ENCODE measurements at places on chromosomes 4 and X.

DNA sequence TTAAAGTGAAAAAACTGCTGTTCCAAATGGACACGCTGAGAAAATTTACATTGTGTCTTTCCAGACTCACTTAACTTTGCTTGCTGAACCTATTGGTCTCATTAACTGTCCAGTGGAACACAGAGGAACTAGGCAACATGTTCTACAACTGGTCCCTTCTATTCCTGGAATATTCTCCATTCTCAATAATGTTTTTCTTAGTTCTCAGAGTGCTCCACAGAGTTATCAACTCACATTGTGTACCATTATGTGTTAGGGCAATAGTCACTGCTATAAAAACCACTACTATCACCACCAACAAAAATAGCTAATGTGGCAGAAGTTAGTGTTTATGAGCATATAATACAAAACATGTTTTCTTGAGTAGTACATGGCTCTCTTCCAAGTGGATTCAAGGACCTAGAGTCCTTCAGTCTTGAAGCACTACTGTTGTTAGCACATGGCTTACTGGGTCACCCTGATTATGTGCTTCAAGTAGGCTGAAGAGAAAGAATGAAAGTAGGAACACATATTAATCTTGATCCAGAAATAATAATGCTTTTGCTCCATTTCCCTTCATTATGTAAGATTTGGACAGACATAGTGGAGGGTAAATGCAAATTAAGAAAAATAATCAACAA is 865.3 kb upstream of the HS3ST1 start:
- DNase-seq, result no peak

DNA sequence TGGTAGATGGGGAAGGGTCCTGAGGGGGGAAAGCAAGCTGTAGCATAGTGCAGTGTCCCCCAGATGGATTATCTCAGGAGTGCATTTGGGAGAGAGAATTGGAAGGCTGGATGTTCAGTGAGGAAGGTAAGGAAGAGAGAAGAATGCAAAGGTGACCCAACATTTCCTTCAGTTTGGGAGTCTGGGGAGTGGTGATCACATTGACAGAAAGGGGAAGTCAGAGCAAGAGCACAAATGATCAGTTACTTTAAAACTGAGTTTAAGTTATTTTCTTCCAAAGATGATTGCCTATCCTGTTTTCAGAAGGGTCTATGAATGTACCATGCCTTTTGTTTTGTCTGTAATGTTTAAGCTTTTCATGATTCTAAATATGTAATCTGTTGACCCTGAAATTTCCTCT is 47.6 kb downstream of the ARHGAP10 start:
- DNase-seq, result no peak

GRCh38 chrX:21883258-21883657 is 27.5 kb downstream of the YY2 start:
- DNase-seq, result no peak

DNA sequence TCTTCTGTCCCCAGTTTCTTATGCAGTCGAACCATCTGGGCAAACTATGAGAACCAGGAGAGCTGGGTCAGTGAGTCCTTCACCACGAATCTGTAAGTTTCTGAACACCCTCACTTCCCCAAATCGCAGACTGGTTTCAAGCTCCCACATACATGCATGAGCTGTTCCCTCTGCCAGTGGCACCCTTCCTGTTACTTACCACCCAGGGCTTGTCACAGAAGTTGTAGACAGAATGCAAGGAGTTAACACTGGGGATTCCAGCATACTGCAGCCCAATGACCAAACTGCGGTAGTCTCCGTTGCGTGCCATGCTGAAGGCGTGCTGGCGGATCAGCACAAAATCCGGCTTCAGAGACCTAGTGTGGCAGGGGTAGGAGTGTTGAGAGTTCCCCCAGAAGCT is 14.6 kb downstream of the SYN1 start:
- no peak for DNase-seq

DNA sequence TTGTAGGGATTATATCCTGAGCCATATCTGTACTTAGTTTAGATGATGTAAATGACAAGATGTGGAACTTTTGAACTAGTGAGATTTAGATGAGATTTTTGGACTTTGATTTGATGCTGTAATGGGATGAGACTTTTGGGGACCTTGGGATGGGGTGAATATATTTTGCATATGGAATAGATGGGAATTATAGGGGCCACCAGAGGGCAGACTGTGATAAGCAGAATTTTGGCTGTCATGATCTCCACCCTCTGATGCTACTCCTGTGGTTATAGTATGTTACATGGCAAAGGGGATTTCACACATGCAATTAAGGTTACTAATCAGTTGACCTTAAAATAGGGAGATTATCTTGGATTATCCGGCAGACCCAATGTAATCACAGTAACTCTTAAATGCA is 214.0 kb upstream of the NHS start:
- DNase-seq, result no peak

DNA sequence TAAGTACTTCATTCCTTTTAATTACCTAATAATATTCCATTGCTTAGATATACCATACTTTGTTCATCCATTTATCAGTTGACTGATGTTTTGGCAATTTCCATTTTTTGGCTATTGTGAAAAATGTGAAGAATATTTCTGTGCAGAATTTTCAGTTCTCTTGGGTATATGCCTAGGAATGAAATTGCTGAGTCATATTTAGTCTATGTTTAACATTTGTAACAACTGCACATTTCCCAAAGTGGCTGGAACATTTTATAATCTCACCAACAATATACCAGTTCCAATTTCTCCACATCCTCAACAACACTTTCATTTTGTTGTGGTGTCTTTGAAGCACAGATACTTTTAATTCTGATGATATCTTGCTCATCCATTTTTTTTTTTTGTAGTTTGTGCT is 215.5 kb downstream of the PDGFC start:
- no peak for DNase-seq

- DNase-seq, result no peak
These were observed 37.4 kb downstream of the PPP3CA start for GRCh38 chr4:101309925-101310324.

GRCh38 chr4:48687313-48688051 is 92.6 kb downstream of the FRYL start:
- no peak for DNase-seq

DNA sequence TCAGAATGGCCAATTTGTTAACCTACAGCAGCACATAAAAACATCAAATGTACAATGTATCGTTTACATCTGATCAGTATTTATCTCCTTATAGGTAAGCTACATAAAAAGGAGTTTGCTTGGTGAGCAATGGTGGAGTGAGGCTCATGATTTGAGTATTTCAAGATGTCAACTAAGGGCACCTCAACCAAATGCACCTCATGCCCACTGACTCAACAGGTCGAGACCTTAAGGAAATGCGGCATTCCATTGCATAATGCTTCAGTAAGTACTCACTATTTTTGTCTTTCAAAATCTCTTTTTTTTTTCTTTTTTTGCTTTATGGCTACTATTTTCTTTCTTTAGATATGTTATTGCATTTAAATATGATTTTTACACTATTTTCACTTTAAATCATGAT is 181.0 kb upstream of the TLL1 start:
- no peak for DNase-seq

DNA sequence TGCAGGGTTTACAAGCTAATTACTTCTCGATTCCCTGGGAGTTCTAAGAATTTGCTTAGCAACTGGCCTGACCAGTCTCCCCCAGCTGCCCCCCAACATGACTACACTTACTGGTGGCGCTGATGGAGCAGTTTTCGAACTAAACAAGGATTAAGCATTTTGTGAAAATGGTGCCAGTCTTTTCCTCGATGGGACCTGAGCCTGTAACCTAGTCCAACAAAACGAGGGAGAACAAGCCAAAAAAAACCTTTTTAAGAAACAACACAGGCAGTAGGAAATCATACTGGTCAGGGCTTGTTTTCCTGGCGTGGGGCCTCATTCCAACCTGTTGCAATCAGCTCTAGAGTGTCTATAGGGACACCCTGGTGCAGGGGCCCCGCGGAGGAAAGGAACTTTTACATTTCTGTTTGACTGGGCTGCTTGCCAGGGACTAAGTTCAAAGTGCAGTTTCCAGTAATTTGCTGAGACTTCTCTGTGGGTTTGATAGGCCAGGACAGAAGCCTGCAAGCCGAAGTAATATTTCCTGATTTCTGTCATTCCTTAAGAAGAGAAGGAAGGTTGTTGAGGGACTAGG is 158.7 kb downstream of the SPRY1 start:
- peak; percentile 93 for DNase-seq

DNA sequence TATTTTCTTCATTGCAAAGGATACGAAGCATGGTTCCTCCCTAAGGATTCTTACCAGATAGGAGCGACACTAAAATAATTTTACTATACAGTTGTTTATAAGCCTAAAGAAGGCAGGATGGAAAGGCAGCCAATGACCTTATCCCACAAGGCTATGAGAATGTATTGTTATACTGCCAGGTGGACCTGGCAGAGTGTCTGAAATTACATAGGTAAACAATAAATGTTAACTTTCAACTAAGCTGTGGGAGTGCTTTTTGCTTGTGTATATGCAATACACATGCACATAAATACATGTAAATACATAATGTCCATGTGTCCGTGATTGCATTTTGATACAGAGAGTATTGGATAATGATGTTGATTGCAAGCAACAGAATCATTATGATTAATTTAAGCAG is 850.6 kb downstream of the CENPC start:
- no peak for DNase-seq

GRCh38 chr4:27357283-27357682 is 496.6 kb downstream of the STIM2 start:
- DNase-seq, result no peak

- no peak for DNase-seq
These were observed 19.8 kb downstream of the DGKQ start for GRCh38 chr4:953574-953915.

GRCh38 chrX:12007881-12008280 is 130.4 kb upstream of the FRMPD4 start:
- DNase-seq, result no peak
